ENCODE measurements at places on chromosomes 11 and 22.

GRCh38 chr11:116533186-116533825, 239.5 kb downstream of the BUD13 start:
- no peak for DNase-seq

DNA sequence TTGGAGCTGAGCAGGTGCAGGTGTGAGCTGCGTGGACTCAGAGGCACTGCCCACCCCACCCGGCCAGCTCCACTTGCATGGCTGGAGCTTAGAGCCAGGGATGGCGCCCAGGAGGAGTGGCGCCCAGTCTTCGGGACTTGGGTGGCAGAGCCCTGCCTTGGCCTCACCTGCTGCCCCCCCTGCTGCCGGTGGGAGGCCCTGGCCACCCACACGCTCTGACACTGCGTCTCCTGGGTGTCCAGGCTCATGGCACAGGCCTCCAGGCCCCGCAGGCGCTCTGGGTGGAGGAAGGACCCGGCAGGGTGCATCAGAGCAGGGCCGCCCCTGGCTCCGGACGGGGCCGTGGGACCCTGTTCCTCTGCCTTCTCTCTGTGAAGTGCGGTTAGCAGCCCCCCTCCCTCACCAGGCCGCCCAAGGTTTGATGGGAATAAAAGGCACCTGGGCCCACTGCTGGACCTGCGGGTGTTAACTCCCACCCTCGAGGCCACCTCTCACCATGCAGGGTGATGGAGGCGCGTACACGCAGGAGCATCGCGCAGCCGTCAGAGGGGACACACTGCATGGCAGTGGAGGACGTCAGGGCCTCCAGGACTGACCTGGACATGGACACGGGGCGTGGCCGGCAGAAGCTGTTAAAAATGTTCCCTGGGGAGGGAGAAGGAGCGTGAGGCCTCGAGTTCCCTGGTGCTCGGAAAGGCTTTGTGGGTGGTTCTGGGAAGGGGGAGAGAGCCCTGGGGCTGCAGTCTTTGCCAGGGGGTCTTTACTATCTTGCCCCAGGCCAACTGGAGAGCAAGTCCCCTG, 11.8 kb downstream of the IL17REL start:
- no peak for DNase-seq

DNA sequence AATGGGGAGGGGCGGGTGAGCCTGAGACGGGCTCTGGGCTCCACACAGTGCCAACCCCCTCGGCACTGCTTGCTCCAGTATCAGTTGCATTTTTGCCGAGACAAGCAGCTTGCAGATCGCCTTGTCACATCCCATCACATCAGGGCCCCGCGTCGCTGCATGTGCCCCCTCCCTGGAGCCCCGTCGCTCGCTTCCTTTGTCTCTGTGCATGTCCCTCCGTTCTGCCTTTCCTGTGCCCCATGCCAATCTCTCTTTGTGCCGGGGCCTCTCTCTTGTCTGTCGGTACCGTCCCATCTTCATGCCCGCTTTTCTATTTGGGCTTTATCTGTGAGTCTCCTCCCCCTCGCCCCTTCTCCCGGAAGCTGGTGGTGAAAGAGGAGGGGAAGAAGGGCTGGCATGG, 202.2 kb downstream of the CEP164 start:
- DNase-seq: no peak

- no peak for DNase-seq
These were observed 511.1 kb downstream of the SOX6 start for GRCh38 chr11:15845261-15845660.

DNA sequence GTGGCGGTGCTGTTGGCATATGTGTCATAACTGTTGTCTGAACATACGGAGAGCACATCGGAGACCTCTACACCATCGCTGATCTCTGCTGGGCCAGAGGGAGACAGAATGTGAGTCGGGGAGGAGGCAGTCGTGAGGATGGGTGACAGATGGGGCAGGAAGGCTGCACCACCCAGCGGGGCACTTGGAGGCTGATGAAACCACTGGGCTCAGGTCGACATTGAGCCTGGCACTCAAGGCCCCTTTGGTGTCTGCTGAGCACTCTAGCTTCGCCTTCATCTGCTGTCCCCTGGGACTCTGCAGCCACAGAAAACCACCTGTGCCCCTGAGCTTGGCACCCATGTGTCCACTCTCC, 2.5 kb upstream of the KLHL35 start:
- no peak for DNase-seq

DNA sequence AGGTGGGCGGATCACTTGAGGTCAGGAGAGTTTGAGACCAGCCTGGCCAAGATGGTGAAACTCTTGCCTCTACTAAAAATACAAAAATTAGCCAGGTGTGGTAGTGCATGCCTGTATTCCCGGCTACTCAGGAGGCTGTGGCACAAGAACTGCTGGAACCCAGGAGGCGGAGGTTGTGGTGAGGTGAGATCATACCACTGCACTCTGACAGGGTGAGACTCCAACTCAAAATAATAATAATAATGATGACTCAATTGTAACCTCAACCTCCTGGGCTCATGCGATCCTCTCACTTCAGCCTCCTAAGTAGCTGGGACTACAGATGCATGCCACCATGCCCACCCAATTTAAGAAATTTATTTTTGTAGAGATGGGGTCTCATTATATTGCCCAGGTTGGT, 15.6 kb upstream of the CHRNA10 start:
- peak; percentile 30 for DNase-seq

DNA sequence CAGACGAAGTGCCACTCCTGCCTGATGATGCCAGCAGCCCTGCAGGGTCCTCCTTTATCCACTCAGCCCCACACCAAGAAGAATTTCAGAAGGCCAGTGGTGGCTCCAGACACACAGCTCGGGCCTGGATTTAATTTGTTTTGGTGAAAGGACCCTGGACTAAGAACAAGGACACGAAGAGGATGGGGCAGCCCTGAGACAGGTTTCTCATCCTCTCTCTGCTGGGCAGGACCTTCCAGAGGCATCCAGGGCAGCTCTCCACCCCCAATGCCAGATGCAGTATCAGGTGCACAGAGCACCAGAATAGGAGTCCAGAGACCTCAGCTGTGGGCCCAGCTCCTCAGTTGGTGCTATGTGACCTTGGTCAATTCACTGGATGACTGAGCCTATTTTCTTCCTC, 72.0 kb downstream of the TRIM29 start:
- no peak for DNase-seq

DNA sequence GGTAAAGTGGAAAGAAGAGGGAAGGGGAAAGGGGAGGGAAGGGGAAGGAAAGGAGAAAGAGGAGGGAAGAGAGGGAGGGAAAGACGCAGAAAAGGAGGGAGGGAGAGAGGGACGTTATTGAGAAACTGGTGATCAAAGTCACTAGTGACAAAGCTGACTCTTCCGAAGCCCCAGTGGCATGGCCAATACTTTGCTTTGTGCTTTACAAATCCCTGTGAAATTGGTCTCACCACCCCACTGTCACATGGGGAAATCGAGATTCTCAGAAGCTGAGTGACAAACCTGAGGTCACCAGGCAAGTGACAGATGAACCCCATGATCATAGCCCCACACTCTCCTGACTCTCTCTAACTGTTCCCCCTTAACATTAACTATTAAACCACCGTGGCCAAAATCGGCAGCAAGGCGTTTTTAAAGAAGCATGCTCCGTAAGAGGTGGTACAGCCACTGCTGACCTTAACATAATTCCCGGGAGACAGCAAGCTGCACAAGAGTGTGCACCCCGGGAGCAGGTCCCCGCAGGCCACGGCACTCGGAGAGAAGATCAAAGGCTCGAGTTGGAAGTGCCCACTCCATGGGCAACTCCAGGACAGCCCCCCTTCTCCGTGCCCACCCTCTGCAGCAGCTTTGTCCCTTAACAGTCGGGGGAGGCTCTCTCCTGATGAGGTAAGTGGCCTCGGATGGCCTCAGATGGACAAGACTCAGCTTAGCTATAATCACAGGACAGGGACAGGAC, 34.8 kb downstream of the CELSR1 start:
- no peak for DNase-seq

DNA sequence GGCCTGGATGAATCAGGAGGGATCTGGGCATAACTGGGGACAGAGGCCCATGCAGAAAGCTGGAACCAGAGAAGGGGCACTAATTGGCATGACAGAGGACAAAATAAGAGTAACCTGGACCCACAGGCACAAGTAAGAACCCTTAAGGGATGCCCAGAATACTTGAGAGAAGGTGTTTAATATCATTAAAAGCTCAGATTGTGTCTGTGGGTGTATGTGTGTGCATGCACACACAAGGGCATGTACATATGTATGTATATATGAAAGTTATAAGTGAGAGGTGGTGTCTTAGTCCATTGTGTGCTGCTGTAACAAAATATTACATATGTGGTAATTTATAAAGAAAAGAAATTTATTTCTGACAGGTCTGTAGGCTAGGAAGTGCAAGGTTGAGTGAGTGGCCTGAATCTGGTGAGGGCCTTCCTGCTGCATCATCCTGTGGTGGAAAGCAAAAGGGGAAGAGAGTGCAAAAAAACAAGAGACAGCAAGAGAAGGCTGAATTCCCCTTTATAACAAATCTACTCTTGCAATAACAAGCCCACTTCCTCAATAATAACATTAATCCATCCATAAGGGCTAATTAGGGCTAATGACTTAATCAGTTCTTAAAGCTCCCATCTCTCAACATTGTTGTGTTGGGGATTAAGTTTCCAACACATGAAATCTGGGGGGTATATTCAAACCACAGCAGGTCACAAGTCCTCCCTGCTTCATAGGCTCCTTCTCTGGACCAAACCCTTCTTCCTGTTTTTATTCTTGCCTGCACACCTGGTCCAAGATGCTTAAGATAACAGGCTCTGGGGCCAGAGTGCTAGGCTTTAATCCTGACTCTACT, 68.3 kb upstream of the POU2AF2 start:
- no peak for DNase-seq

- no peak for DNase-seq
These were observed 445.0 kb upstream of the B3GAT1 start for GRCh38 chr11:134857035-134857434.

DNA sequence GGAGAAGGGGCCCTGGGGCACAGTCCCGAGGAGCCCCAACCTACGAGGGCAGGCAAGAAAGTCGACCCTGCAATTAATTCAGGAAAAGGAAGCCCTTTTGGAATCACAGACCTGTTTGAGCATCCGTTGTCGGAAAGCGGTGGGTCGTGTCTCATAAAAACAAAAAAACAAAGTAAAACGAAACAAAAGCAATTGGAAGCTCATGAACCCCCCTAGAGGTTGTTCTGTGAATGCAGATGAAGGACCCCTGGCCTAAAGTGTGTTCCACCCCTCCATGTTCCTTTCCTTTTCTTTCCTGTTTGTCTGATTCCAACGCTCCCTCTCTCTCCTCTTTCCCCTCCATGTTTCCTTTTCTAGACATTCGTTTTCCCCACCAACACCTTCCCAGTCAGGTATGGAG, 203.7 kb downstream of the GRIK4 start:
- DNase-seq: peak; percentile 14

GRCh38 chr11:69775163-69775755, at the start of gene FGF4:
FGF4 (minus strand) TSS chr11:69775341; CDS start chr11:69775084, 257 bp downstream.
- DNase-seq: no peak

DNA sequence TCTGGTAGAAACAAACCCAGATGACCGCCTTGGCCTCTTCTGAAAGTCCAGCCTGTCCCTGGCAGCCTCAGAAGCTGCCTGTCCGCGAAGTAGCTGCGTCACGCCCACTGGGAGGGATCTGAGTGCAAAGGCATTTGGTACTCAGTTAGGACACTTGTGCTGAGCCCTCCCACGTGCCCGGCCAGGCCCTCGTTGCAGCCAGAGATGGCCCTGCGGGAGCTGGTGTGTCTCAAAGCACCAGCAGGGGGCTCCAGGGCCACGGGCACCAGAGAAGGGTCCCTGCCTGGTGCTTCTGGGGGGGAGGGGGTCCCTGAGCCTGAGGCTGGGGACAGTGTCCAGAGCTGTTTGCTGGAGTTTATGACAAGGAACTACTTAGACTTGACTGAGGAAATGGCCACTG, 5.8 kb downstream of the SELENOO start:
- DNase-seq: peak; percentile 76

GRCh38 chr11:121132211-121132976, 31.4 kb downstream of the TECTA start:
- DNase-seq: no peak

GRCh38 chr11:64445651-64446050, 86.7 kb downstream of the RPS6KA4 start:
- no peak for DNase-seq

GRCh38 chr11:72507050-72507449, 72.7 kb upstream of the CLPB start:
- DNase-seq: no peak

DNA sequence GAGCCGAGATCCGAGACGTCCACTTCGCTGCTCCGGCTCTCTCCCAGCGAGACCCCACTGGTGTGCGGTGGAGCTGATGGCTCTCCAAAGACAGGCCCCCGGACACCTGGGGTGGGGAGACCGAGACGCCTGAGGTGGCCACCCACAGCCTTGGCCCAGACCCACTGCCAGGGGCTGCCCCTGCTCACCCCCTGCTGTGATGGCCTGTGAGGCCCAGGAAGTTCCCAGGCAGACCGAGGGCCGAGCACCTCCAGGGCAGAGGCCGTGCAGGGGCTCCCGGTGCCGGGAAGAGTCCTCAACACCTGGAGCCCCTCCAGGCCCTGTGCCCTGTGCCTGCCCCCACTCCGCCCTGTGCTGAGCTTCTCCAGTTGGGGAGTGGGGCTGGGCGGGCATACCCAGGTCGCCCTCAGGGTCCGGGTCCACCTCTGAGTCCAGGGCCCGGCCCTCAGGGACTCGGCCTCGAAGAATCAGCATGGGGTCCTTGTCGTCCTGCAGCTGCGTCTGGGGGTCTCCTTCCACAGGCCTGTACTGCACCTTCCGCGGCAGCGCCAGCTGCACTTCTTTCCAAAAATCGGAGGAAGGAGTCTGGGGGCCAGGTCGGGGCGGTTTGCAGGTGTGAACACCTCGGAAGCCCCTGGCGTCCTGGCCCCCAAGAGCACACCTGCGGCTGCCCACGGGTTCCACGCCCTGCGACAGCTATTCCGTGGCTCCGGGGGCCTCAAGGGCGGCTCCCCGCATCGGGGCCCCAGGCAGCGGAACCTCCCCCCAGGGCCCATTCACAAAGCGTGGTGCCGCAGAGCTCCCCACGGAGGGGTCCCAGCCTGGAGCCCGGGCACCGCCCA, 8.6 kb downstream of the SIGIRR start:
- DNase-seq: no peak

DNA sequence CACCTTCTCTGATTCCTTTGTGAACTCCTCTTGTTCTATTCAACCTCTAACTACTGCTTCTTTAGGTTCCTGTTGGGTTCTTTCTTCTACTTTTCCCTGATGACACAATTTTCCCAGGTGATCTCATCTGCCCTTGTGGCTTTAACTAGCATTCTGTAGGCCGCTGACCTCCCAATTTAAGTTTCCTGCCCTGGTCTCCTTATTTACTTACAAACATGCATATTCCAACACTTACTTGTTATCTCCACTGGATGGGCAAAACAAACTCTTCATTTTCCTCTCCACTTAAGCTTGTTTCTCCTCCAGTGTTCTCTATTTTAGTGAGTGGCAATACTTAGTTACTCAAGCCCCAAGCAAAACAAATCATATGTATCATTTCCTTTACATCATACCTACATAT, 734.5 kb downstream of the METTL15 start:
- no peak for DNase-seq

- no peak for DNase-seq
These were observed 167.8 kb downstream of the MYO18B start for GRCh38 chr22:25909614-25910387.

DNA sequence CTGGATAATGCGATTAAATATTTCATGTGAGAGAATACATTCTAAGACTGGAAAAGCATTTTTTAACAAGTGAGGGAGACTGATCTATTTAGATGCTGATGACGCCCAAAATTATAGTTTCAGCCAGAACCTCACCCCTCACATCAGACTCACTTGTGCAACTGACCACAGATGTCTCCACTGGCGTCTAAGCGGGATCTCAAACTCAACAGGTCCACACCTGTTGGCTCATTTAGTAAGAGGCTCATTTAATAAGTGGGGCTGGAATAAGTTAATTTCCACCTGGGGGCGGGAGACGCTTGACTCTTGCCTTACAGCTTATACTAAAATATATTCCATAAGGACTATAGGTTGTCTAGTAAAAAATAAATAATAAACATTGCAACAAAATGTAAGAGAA, 47.5 kb downstream of the MORC2 start:
- peak; percentile 7 for DNase-seq

Measured in fibroblast of mammary gland (primary cell).